Activated naive CD8-positive, alpha-beta T cell treated with anti-CD3 and anti-CD28 coated beads, Interleukin-2, amount 50 U/mL, for 16 hours (primary cell): ENCODE measurements at places on chromosomes 11 and 22.

DNA sequence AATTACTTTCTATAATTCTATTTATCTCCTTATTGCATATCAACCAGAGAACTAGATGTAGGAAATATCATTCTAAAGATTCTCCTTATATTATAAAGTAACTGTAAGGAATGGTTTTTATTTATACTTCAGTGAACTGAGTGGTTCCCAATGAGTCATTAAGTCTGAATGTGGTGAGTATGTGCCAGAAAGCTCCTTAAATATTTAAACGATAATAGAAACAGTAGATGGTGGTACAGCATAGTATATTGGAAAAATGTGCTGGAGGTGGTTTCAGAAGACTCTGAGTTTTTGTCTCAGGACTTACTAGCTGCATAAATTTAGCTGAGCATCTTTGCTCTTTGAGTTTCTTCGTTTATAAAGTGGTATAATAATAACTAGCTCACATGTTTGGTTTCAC lies 653.5 kb downstream of the FAM181B start:
- DNase-seq: no peak

- DNase-seq: no peak
Observed at GRCh38 chr11:19087658-19088057, 27.1 kb upstream of the MRGPRX2 start.

DNA sequence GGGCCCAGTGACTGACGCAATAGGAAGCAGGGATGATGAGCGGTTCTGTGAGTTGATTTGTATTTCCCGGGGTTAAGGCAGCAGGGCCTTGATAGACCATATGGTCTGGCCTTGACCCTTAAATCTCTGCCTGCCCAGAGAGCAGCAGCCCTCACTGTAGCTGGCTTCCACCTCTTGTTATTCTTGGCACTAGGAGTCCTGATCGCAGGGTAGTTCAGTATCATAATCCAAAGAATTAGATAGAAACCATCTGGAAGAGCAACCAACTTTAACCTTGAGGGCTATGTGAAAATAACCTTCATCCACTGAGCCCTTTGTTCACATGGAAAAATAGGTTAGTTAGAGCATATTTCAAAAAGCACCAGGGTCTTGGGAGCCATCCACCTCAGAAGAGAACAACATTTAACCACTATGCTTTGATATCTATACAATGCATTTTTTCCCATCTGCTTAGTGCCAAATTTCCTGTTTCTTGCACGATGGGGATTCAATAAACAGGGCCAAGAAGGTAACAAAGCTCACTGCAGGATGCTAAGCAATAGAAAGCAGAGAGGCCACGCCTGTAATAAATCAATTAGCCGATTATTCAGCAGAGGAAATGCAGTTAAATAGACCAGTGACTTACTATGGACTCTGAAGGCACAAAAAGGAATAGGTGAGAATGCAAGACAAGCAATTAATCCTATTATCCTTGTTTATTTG lies 761.3 kb downstream of the OPCML start:
- no peak for DNase-seq

- no peak for DNase-seq
Observed at GRCh38 chr11:12188548-12189317, 78.3 kb downstream of the MICAL2 start.

- DNase-seq: no peak
Observed at GRCh38 chr22:48729499-48730171, 1098.0 kb downstream of the BRD1 start.

GRCh38 chr11:26106726-26107125 lies 225.2 kb upstream of the ANO3 start:
- no peak for DNase-seq

- peak; percentile 43 for DNase-seq
Observed at GRCh38 chr22:26367402-26368245, 61.4 kb upstream of the ASPHD2 start.

GRCh38 chr11:104836691-104837090 lies 61.6 kb downstream of the CASP12 start:
- no peak for DNase-seq

GRCh38 chr11:11708256-11708655 lies 86.5 kb upstream of the GALNT18 start:
- DNase-seq: no peak

DNA sequence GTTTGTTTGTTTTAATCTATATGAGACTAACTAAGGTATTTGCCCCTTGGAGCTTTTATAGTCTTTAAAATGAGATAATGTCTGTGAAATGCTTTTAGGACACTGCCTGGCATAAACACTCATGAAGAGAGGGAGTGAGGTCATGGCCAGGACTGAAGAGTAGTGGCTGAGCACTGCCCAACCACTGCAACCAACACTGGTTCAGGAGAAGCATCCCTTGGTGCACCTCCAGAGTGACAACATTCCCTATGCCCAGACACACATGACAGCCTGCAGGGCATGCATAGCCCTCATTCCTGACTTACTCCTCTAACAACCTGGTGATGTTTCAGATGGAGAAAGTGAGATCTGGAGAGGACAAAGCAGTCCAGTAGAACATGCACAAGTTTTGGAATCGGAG lies 36.1 kb downstream of the ME3 start:
- DNase-seq: no peak

GRCh38 chr11:109658190-109658589 lies 236.2 kb downstream of the C11orf87 start:
- DNase-seq: no peak

- DNase-seq: no peak
Observed at GRCh38 chr11:8701891-8702597, 19.5 kb downstream of the RPL27A start.

GRCh38 chr11:59728913-59729312 lies 15.3 kb upstream of the OR10V1 start:
- DNase-seq: no peak

DNA sequence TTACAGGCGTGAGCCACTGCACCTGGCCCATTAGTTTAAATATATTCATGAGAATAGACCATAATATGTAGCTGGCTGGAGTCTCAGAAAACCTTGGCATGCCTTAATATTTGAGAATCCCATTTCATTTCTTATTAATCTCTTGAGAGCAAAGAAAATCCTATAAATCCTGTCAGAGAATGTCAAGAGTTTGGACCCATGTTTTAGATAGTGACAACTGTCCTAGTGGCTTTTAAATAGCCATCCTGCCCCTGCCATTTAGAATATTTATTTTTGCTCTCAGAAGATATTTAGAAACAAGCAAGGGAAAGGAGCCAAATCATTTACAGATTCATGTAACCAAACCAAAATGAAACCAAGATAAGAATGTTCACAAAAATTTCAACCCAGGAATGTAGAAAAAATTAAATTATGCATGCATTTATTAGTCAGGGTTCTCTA lies 107.2 kb downstream of the SWAP70 start:
- no peak for DNase-seq

DNA sequence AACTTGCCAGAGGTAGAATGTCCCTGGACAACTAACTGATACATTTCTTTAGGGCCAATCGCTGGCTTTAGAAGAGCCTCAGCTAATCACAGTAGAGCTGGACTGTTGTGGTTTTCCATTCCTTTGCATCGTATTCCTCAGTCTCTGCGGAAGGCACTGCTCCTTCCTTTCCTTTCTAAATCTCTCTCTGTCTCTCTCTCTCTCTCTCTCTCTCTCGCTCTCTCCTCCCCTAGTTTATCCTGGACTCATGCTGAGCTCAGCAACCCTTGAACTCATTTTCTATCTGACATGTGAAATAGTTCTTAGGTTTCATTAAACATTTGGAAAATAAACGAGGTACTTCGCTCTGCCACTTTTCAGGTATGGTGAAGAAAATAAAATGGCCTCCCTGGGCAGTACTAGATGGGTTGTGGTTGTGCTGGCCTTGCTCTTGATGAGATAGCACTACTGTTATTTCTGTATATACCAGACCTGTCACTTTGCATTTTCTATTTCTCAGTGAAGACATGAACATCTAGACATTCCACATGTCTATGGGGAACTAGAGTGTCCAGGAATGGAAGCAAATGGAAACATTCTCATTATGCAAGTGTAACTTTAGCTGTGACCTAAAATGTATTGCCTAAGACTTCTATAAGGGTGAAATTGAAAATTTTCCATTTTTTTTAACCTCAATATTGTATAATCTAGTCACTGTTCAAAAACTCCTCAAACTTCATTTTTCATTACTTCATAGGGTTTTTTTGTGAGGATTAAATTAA lies 12.0 kb upstream of the SESN3 start:
- DNase-seq: no peak

- DNase-seq: no peak
Observed at GRCh38 chr22:27260087-27260698, 541.4 kb downstream of the MN1 start.

DNA sequence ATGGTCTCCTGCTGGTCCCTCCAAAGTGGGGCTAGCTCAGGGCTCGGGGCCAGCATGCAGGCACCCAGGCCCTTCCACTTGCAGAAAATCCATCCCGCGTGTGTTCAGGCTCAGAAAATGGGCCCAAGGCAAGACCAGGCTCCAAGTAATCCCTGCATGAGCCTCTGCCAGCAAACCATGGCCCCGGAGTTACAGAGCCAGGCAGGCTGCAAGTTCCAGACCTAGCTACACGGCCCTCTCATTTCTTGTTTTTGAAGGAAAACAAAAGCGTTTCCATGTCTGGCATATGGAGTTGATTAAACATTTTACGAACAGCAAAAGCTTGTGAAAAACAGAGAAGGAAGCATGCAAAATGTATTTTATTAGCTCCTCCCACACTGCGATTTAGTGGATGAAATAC lies 29.7 kb downstream of the KIAA0930 start:
- no peak for DNase-seq

GRCh38 chr11:85718126-85718943 lies 32.3 kb upstream of the CCDC89 start:
- no peak for DNase-seq

DNA sequence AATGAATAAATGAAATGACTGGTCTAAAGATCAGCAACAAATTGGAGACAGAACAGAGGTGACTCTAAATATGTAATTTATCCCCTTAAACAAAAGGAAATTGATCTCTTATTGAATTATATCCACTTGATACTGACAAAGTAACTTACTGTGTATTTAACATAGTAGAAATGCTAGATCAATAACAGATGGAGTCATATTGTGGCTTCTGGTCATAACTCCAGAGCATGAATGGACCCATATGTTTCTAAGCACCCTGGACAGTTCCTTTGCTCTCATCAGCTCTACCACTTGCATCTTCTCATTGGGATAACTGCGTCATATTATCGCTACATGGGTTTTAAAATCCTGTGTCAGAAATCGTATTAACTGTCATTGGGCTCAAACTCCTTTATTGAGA lies 222.3 kb downstream of the ETS1 start:
- DNase-seq: no peak

- DNase-seq: no peak
Observed at GRCh38 chr22:39430576-39431150, 26.1 kb upstream of the MGAT3 start.

- DNase-seq: no peak
Observed at GRCh38 chr22:17845327-17845726, 71.1 kb upstream of the BID start.

GRCh38 chr11:126465573-126466188 lies 110.2 kb downstream of the ST3GAL4 start:
- DNase-seq: no peak

- DNase-seq: no peak
Observed at GRCh38 chr22:17237038-17237668, 17.9 kb upstream of the ADA2 start.

- DNase-seq: no peak
Observed at GRCh38 chr11:32960553-32961164, 55.0 kb upstream of the DEPDC7 start.

DNA sequence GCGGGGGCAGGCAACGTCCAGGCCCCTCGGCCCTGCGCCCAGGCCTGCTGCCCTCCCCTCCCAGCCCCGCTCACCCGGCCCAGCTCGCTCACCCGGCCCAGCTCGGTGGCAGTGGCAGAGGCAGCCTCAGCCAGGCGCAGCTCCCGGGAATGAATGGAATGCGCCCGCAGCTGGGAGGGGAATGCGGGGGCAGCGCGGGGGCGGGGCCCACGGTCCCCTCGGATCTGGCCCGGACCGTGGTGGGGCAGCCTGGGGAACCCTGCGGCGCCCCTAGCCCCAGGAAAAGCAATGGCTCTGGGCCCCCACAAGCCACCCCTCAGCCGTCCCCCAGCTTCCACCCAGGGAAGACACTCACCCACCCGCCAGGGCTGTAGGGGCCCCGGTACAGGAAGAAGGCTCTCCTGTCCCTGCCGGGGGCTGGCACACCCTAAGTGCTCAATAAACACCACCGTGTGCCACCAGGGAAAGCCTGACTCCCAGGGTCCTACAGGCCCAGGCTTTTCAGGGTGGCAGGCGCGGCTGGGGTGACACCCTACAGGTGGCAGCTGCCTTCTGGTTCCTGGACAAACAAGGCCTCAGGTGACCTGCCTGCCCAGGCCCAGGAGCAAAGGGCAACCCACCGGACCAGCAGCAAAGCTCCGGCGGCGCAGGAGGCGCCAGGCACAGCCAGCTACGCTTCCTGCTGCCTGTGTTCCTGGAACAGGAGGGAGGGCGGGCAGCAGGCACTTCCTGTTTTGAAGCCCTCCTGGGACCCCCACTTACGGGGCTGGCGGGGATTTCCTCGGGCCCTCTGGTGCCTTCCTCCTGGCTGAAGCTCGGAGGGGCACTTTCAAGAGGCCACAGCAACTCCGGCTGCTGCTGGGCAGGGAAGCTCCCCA lies 13.8 kb downstream of the PLXNB2 start:
- no peak for DNase-seq

GRCh38 chr11:2120359-2121100 lies 18.7 kb downstream of the IGF2 start:
- no peak for DNase-seq

- no peak for DNase-seq
Observed at GRCh38 chr11:86497310-86497709, 122.6 kb downstream of the CCDC81 start.

DNA sequence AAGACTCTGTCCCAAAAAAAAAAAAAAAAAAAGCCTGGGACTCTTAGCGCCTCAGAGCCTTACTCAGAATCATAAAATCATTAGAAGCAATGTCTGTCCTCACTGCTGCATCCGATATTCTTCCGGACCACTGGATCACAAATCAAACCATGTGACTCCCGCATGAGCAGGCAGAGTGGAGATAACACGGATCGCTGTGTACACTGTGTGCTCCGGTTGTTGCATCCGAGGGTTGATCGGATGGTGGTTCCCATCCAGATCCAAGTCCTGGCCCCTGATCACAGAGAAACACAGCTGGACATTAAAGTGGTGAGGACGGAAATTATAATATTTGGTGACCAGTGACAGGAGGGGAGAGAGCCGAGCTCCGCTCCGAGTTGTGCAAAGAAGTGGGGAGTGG lies 9.7 kb upstream of the TXNRD2 start:
- no peak for DNase-seq
